ENCODE measurements at places on chromosomes 5 and 9. TPM values are rescaled to one million over a fixed set of nuclear protein-coding genes. Genes with fewer than 3 reads are reported as not detected.

Gene ENG
- 7.5 TPM for total RNA-seq

Gene KCNMB1
- total RNA-seq, result 0.79 TPM

Gene SLC9A3
- total RNA-seq, result 1.6 TPM

Gene RLN2
- not detected for total RNA-seq

Gene WDR38
- total RNA-seq, result not detected

Gene PCDHGA12
- 6.7 TPM for total RNA-seq
